ENCODE measurements at places on chromosomes 4 and X.

DNA sequence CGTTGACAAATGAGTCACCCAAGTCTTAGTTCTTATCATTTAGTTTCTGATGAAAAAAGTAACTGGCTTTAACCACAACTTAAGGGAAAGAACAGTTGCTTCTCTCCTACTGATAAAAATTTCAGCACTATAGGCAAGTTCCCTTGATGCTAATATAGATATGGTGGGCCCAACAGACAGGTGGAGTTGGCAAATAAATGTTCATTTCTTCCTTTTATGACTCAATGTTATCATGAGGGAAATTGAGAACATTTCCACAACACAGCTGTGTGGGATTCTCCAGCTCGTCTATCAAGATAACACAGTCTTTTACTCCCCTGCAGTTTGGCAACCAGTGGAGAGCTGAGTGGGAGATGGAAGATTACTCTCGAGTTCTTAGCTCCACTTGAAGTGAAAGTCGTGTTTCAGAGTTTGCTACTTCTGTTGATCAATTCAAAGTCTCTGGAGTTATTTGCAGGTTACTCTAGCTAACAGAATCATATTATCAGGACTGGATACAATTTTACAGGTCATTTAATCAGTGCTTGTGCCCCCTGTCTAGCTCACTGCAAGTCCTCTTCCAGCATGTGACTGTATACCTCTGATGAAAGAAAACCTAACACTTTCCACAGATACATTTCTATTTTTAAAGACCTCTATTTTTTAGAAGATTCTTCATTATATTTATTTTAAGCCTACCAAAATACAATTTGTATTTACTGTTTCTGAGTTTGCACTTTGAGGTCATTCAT, 270.6 kb upstream of the GK2 start:
- no peak for DNase-seq

GRCh38 chr4:24675721-24676389, 91.5 kb upstream of the DHX15 start:
- no peak for DNase-seq

- no peak for DNase-seq
Observed at GRCh38 chr4:189279188-189279587, 661.5 kb upstream of the FRG1 start.

- DNase-seq: no peak
Observed at GRCh38 chr4:20254511-20255250, 3.0 kb downstream of the SLIT2 start.

DNA sequence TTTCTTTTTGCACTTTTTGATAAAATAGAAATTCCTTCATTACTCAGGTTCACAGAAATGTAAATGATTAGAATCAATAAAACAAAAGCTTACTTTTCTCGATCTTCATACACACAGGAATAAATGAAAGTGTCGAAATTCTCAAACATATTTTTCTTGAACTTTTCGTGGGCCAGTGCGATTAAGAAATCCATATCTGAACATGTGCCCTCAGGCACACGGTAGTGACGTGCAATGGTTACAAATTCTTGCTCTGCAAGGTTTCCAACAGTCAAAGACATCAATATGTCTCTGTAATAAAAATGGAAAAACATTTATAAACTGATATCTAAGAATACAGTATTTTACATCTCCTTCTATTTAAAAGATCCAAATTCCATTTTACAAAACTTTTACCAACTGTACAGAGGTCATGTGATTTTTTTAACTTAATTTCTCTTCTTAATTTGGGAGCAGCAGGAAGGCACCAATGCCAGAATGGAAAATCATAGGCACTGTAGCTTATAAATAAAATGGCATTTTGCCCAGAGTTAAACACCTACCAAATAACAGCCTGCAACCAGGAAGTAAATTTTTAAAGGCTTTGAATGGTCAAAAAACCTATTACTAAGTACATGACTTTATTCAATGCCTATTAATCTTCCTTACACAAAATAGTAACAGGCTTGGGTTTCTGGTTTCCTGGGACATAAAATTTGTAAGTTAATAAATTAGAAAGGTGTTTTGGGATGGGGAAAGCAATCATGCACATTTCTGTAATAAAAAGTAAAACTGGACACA, 165.0 kb downstream of the EFHC2 start:
- DNase-seq: no peak

DNA sequence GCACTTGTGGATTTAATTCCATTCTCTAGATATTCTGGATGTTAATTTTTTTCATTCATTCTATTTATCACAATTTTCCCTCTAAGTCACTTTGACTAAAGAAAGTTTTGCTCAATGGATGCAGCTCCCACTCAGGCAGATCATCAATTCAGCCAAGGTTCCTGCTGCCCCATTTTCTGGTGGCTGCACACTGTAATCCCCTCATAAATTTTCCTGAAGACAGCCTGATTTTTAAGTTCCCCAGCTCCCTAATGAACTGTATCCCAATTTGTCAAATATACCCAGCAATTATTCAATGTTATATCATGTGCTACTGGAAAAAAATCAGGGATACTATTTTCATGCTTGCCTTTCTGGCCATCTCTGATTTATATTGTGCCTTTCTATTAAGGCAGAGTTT, 61.2 kb downstream of the SCD5 start:
- DNase-seq: no peak

DNA sequence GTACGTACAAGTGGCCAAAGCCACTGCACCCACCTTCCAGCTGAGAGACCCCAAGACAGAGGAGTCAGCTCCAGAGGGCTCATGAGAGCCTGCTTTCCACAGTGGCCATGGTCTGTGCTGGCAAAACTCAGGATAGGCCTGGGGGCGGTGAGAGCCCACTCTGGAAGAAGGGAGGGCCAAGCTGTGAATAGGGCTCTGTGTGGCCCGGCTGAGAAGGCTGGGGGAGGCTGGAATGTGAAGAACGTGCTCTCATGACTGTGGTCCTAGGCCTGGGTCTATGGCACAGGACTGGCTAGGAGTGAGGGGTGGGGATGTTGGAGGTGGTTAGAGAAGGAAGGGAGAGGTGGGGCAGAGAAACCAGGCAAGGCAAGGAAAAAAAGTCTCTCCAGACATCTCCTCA, 13.3 kb downstream of the STARD8 start:
- no peak for DNase-seq

- no peak for DNase-seq
Observed at GRCh38 chrX:141278306-141278705, 36.0 kb upstream of the SPANXC start.

DNA sequence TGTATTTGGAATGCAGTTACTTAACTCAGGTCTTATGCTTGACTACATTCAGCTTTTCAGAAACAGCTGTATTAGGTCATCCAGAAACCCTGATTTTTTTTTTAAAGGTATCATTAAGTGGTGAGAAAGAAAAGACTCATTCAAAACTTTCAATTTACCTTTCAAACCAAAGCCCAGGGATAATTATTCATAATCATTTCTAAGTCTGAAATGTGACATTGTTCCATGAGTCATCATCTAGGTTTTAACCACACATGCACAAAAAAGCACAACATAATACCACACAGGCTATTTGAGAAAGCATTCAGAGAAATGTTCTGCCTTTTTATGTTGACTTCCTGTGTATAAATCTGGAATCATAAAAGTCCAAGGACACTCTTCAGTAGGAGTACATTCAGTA, 288.2 kb downstream of the IL1RAPL2 start:
- no peak for DNase-seq

- DNase-seq: no peak
Observed at GRCh38 chrX:11632732-11633131, 33.0 kb downstream of the ARHGAP6 start.

Measured in central memory CD4-positive, alpha-beta T cell (primary cell).